ENCODE measurements at places on chromosomes 3 and 15.

DNA sequence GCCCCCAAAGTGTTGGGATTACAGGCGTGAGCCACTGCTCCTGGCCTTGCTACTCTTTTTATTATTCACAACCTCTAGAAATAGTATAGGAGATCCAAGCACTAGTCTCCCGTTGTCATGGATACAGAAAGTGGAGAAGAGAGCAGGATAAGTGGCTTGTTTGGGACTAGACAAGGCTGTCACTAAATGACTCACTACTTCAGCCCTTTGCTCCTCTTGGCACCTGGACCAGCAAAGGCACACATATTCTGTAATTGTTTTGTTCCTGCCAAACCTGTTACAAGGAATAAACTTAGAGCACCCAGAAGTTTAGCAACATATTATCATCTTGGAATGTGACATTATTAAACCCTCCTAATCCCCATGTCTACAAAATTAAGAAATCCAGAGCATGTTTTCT, 427.2 kb upstream of the THBS1 start:
- no peak for ATAC-seq

DNA sequence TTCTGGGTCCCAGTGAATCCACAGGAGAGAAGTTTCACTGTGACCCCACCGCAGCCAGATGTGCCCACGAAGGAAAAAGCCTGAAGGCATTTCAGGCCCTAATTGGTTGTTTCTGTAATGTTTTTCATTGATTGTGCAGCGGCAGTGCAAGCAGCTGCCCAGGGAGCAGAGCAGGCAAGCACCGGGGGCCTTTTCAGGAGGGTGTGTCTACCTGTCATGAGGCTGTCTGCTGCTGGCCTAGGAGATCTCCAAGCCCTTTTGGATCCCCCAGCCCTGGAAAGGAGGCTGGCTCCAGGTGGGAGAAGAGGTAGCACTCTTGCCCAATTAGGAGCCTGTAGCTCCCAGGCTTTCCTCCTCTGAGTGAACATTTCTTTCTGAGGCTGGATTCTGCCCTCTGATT, 108.8 kb downstream of the EPHB1 start:
- ATAC-seq = no peak

- ATAC-seq = no peak
Measured at GRCh38 chr3:186990878-186991308, 60.6 kb downstream of the ST6GAL1 start.

DNA sequence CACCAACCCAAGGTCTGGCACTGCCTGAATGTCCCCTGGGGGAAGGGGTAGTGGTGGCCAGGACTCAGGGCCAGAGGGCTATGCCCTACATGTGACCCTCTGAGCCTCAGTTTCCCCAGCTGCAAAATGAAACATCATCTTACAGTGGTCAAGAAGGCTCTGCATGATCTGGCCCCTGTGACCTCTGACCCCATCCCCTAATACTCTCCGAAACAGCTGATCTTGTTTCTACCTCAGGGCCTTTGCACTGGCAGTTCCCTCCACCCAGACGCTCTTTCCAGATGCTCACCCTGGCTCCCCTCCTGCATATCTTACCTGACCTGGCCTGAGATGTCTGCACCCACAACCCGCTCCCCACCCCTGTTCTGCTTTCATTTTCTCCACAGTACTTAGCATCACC, 21.8 kb downstream of the PLXND1 start:
- no peak for ATAC-seq

DNA sequence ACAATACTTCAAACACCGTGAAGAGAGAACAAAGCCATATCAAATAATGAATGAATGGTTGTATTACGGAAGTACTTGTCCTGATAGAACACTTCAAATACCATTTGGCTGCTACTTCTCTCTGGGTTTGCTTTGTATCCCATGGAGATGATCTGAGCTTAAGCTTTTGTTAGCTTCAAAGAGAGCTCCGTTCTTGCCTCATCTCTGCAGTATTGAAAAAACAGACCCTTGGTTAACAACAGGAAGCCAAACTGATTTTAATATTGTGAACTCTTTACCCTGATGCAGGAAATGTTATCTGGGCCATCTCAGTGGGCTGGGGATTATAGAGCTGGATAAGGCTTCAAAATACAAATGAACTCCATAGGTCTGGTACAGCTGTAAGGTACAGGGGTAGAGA, 101.0 kb downstream of the CHL1 start:
- no peak for ATAC-seq

GRCh38 chr15:31128919-31129768, 27.6 kb upstream of the TRPM1 start:
- ATAC-seq = peak; percentile 55

GRCh38 chr3:153052096-153052460, 109.9 kb upstream of the RAP2B start:
- no peak for ATAC-seq

GRCh38 chr3:69888040-69888942, 111.2 kb upstream of the SAMMSON start:
- no peak for ATAC-seq

DNA sequence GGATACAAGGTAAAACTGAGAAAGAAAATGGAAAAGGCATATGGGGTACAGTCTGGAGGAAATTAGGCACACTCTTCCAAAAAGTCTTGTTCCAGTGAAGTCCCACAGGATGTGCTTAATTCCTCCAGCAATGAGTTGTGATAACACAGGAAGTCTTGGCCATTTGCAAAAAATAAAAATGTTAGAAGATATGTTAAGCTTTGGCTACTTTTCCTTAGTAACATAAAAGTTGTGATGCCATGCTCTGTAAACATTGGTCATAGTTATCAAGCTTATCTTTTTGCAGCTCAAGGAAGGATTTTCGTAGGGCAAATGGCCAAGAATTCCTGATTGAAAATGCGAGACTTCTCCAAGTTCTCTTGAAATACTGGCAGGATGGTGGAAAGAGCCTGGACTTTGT, 26.4 kb downstream of the LNP1 start:
- no peak for ATAC-seq

DNA sequence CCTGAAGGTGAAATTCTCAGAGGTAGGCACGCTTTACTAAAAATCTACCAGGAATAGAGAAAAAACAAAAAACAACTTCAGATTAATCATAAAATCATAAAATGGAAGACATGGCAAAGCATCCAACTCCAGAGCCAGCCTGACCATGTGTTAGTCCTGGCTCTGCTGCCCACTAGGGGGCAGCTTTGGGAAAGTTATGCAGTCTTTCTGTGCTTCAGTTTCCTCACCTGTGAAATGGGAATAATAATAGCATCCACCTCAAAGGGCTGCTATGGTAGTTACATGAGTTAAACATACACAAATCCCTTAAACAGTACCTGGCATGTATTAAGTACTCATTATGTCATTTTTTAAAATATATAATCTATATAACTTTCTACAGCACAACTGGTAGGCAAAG, 52.3 kb downstream of the WNT5A start:
- no peak for ATAC-seq

DNA sequence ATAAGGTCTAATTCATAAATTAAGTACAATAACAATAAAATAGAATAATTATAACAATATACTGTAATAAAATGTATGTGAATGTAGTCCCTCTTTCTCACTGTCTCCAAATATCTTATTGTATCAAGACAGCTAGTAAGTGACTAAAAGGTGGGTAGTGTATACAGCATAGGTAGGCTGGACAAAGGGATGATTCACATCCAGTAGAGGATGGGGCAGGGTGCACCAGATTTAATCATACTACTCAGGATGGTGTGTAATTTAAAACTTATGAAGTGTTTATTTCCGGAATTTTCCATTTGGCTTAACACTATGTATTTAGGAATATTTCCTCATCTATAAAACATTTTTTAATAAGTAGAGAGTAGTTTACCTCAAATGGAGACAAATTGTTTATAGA, 876.1 kb upstream of the CADM2 start:
- ATAC-seq = no peak

DNA sequence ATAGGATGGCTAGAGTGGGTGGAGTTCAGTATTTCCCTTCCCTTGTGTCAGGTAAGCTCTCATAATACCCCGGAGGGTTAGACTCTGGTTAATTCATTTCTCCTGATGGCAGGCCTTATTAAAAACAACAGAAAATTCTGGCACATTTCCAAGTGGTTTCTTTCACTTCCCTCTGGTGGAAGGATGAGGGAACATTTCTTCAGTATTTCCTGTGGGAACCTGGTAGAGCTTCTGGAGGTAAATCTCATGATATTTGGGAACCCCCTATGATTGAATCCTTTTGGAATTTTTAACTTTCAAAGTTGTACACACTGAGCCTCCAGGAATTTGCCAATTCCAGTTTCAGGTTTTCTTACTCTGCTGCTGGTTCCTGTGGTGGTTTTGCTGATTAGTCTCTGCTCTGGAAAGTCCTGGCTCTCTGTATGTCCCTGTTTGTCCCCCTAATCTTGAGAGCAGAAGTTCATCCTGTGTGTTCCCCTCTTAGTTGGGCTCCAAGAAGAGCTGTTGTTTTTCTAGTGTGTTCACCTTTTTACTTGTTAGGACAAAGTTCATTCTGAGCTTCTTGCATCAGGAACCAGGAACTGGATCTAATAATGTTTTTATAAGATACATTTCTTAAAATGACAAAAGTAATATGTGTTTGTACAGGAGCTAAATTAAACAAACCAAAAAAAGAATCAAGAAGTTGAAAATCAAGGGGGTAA, 12.1 kb downstream of the CHRNA7 start:
- no peak for ATAC-seq
